Naive thymus-derived CD4-positive, alpha-beta T cell (primary cell): ENCODE measurements at places on chromosomes 16 and 17.

DNA sequence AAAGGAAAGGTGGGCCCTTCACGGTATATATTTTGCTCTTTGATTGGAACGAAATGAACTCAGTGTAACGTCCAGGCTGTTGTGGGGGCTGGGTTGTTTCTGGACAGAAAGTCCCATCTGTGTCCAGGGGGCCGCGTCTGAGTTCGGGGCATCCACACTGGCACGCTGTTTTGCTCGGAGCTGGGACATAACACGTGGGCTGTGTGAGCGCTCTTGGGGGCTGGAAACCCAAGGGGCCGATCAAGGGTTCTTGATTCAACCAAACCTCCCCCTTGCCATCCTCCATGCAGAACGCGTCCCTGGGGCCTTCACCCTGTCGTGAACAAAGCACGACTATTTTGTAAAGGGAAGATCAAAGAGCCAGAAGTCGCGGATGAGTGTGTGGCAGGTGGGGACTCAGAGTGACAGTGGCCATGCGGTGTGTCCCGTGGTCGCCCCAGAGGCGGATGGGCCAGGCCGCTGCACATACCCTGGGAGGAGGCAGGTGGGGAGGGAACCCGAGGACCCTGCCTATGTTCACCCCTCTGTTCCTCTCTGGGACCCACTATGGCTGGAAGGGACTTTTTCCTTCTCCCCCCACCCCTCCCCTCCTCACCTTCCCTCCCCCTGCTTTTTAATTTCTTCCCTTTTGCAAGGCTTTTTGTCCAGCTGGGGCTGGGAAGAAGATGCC, 387.2 kb downstream of the SEC14L1 start:
- no peak for DNase-seq

- DNase-seq: no peak
These were observed 674.9 kb upstream of the C16orf82 start for GRCh38 chr16:26391833-26392232.

DNA sequence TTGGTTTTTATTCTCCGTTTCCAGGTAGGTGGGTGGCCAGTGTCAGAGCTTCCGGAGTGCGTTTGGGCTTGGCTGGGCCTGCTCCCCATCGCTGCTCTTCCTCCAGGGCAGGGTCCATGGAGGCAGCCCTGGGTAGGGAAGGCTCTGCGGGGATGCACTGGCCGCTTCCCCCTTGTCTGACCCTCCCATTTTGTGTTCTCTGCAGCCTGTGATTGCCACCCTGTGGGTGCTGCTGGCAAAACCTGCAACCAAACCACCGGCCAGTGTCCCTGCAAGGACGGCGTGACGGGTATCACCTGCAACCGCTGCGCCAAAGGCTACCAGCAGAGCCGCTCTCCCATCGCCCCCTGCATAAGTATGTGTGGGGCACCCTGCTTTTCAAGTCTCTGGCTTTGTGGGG, 158.3 kb downstream of the NTN1 start:
- DNase-seq: no peak

DNA sequence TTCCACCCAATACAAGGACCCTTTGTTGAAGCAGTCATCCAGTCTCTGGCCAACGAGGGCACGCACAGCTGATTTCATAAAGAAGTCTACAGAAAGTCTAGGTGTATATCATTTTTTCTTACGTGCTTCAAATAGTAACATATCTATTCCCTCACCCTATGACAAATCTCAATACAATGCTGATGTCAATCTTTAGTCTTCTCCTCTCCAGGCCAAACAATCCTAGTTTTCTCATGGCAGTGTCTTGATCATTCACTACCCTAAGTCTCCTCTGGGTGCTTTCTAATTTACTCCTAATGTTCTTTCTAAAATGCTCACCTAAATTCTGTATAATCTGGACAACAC, 92.6 kb downstream of the CACNG1 start:
- DNase-seq: no peak

- no peak for DNase-seq
These were observed 30.4 kb upstream of the FBXW10B start for GRCh38 chr17:15649861-15650421.

- peak; percentile 60 for DNase-seq
These were observed 449 bp downstream of the SMCR8 start for GRCh38 chr17:18315562-18315922.

DNA sequence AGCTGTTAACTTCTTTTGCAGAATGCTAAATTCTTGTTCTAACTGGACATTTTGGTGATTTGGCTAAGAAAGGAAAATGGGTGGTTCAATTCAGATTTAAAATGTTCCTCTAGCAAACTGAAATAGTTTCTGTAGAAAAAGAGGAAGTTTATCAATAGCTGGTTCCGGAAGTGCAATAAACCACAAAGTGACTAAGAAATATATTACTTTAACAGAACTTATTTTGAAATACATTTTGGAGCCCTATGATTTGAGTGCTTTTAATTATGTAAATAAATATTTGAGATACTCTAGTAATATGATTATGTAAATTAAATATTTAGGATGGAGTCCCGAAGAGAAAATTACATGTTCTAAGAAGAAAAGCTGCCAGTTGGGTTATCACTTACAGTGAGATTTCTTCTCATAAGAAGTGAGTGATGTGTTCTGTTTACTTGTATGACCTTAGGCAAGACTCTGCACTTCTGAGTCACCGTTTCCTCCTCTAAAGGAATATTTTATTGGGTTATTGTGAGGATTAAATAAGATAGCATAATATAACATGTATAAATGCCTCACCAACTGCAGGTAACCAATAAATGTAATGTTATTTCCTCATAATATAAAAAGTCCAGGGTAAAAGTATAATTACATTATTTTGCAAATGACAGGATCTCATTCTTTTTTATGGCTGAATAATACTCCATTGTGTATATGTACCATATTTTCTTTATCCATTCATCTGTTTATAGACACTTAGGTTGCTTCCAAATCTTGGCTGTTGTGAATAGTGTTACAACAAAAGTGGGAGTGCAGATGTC, at the start of gene EVI2B:
Gene EVI2B, minus strand, starts transcription at position 73 of the 800 bp plus-strand sequence. CDS start 8,445 bp downstream, outside the sequence.
- peak; percentile 69 for DNase-seq

DNA sequence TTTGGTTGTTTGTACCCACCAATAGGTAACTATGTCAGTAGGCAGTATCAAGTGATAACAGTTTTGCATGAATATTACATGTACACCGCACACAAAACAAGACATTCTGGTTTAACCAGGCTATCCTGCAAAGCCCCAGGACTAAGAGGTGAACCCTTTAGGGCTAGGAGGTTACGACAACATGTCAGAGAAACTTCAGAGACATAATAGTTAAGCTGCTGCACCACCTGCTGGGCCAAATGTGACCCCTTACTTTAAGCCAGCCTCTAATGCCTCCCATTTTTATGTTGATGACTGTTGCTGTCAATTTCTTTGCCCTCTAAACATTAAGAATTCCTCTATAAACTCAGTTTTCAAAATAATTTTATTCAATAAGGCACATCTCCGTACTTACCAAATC, 15.4 kb downstream of the SRP68 start:
- DNase-seq: no peak

- DNase-seq: no peak
These were observed 19.5 kb downstream of the SLC7A6OS start for GRCh38 chr16:68291227-68291626.

DNA sequence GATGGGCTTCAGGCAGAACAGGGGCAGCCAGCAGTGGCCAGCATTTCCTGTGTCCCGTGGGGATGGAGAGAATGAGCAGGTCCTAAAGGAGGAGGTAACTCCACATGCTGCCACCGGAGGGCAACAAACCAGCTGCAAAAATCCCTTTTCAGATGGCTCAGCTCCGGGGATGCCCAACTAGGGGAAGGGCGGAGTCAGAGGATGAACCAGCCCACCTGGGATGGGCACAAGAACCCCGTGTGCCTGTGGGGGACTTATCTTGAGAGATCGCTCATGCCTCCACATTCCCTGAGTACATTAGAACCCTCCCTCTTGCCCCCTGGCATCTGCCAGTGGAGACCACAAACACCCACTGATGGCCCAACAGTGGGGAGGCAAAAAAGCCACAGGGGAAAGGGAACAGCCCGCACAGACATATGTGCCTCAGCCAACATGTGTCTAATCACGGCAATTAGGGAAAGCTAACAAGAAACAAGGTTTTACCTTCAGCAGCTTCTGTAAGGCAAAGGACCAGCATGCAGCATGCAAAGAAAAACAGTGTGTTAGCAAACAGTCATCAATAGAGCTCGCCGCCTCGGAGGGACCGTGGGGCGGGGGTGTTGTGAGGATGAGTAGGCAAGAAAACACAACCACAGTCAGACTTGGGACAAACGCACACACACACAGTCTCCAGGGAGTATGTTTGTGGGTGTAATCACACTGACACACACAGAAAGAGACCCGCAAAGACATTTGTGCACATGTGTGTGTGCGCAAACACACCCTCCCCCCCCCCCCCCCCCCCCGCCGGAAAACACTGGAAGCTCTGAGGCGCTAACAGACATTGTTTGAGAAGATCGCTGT, 64.0 kb downstream of the MYO18A start:
- DNase-seq: peak; percentile 15

DNA sequence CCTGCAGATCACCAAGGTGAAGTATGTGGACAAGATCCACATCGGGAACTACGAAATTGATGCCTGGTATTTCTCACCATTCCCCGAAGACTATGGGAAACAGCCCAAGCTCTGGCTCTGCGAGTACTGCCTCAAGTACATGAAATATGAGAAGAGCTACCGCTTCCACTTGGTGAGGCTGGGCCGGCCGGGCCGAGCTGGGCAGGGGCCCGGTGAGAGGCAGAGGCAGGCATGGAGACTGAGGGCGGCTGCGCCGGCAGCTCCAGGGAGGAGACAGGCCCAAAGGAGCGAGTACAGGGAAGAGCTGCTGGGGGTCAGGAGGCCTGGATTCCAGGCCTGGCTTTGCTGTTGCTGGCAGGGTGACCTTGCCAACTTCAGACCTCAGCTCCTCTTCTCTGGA, 8.3 kb downstream of the PRSS8 start:
- DNase-seq: no peak

DNA sequence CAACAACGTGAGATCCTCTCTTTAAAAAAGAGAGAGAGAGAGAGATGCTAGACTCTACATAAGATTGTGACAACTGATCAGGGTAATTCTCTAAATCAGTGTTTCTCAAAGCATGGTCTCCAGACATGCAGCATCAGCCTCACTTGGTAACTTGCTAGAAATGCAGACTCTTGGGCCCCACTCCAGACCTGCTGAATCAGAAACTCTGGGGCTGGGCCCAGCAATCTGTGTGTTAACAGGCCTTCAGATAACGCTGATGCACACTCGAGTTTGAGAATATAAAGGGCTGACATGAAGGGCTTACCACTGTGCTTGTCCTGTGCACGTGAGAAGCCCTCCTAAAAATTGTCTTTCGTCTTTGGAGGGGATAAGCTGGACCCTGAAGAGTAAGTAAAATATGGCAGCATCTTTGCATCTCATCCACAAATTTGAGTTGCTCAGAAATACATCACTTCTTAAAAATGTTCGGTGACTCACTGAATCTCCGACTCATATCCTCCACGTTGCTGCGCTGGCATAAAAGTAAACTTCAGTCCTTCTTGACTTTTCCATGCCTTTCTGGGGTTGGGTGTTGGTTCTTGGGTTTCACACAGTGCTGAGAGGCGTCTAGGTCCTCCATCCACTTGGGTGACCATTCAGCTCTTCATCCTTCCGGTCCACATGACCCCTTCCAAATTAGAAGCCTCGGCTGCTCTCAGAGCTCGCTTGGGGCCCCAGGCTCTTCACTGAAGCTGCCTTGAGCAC, 26.1 kb upstream of the KDM8 start:
- no peak for DNase-seq

DNA sequence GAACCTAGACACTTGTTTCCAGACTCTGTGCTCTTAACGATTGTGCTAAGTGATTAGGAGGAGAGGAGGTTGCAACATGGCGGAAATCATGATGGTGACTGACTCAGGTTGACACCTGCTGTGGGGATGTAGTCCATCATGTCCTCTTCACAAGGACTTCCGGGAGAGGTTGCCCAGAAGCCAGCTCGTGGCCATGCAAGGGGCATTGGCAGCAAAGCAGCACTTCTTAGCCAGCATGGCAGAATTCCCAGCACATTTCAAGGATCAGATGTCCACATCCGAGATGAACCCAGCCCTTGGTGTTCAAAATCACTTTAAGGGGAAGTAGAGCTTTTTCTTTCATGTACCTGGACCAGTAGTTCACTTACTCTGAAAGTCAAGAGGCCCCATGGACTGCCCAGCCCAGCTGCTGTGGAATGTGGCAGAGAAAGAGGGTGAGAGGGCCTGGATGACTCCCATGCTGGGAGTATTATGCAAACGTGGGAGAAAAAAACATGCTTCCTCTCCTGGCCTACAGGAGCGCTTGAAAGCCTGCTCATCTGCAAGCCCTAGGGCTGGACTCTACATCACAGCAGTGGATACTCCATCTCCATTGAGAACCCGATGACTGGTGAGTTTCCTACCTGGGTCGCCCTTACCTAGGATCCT, 65.5 kb downstream of the IRX6 start:
- DNase-seq: no peak

GRCh38 chr17:75723171-75723930, 2.1 kb downstream of the ITGB4 start:
- DNase-seq: no peak

GRCh38 chr16:28161626-28162025, 50.1 kb downstream of the XPO6 start:
- no peak for DNase-seq

DNA sequence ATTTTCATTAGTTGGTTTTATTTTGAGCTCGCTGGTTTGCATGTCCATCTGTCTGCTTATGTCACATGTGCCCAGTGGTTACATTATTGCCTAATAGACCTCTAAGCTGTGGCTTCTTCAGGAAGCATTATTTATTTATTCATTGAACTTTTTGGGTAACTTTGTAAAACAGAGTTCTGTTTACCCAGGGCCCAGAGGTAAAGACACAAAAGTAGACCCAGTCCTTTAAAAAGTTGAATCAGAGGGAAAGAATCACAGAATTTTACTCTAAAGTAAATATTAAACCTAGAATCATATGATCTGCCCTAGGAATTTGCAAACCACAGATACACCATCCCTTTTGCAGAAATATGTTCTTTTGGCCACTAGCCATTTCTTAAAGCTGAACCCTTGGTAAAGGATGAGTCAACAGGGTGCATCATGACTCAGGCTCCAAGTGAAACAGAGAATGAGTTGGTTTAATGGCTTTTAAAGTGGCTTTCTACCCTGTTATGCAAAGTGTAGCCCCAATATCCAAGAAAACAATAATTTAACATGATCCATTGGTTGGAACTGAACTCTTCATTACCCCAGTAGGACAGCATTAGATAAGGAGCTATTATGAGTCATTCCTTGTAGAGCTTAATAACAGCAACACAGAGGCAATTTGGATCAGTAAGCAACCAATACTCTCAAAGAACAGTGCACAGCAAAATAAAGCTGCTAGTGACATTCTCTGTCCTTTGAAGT, 236.3 kb downstream of the KCNJ2 start:
- no peak for DNase-seq

GRCh38 chr17:63041722-63042121, 75.7 kb downstream of the TANC2 start:
- DNase-seq: no peak

GRCh38 chr17:33154869-33155455, 138.1 kb downstream of the ASIC2 start:
- DNase-seq: no peak

- DNase-seq: no peak
These were observed 15.8 kb upstream of the BRIP1 start for GRCh38 chr17:61878984-61879612.

DNA sequence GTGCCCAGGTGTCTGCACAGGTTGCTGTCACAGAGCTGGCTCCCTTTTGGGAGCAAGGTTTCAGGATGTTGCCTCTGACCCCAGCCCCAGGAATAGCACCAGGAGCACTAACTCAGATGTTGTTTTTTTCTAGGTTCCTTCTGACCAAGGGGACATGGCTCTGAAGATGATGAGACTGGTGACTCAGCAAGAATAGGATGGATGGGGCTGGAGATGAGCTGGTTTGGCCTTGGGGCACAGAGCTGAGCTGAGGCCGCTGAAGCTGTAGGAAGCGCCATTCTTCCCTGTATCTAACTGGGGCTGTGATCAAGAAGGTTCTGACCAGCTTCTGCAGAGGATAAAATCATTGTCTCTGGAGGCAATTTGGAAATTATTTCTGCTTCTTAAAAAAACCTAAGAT, 28.1 kb downstream of the SCPEP1 start:
- no peak for DNase-seq
